Motor neuron (in vitro differentiated cells): ENCODE measurements at places on chromosomes 11 and 22. TPM values are rescaled to one million over a fixed set of nuclear protein-coding genes. Genes with fewer than 3 reads are reported as not detected.

Gene LRRC56
- total RNA-seq, result 0.75 and 0.87 TPM in 2 replicates

Gene KRTAP5-10
- total RNA-seq, result 0.25 TPM in 1 of 2 replicates, not detected in the other

Gene TSPAN18
- total RNA-seq, result 19.6 and 20.4 TPM in 2 replicates

DNA sequence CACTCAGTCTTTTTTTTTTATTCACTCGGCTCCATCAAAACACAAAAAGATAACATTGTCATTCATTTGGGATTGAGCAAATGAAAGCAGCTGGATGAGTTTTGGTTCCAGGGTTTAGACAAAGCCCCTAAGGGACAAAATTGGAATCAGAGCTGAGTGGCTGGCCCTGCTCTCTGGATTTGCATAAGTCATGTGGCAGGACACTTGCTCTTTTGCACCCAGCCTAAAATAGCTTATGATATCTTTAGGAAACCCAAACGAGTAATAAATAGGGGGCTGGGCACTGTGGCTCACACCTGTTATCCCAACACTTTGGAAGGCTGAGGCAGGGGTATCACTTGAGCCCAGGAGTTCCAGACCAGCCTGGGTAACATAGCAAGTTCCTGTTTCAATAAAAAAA, 11.0 kb upstream of the TMEM121B start:
- ATAC-seq, result peak; percentile 14

GRCh38 chr11:2406878-2407410, 6.4 kb downstream of the TSSC4 start:
- no peak for ATAC-seq

DNA sequence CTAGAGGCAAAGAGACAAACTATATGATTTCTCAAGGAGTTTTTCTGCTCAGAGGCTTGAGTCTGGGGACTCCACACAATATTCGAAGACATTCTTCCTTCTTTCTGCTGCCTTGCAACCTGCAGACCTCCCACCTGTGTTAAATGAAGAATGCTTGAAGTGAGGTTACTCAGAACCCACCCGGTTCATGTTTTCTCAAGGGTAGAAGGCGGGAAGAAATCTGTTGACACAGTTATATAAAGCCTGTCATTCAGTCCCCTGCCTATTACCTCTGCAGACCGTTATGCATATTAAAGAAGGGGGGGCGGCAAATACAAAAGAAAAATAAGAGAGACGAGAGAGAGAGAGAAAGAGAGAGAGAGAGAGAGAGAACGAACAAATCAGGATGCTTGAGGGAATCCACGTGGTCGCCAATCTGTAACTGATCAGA, 2.2 kb upstream of the KMT2A start:
- ATAC-seq, result no peak

GRCh38 chr11:107669191-107669740, 42.6 kb downstream of the SLN start:
- no peak for ATAC-seq

- no peak for ATAC-seq
Measured at GRCh38 chr11:125637840-125638239, 12.9 kb downstream of the CHEK1 start.
